ENCODE measurements at places on chromosomes 6 and 20.

GRCh38 chr6:138032571-138032970 is 74.6 kb downstream of the PERP start:
- no peak for DNase-seq

- no peak for DNase-seq
Measured at GRCh38 chr6:157235600-157236039, 87.7 kb downstream of the TMEM242 start.

GRCh38 chr6:115898246-115898645 is 162.4 kb downstream of the FRK start:
- no peak for DNase-seq

DNA sequence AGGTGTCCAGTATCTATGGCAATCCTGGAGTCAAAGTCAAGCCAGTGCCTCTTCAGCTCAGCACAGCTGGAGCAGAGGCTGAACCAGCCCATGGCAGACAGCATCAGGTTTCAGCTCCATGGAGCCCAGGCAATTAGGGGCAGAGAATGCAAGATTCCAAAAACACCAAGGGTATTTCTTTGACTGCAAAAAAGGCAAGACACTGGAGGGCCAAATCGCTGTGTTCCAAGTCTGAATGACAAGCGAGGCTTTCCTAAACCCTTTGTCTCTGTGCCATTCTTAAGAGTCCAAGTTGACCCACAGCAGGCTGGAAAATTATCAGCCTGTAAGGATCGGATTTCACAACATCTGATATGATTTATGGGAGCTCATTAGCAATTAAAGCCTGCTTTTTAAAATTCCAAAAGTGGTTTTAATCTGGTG is 49.7 kb upstream of the TGM3 start:
- DNase-seq, result no peak

DNA sequence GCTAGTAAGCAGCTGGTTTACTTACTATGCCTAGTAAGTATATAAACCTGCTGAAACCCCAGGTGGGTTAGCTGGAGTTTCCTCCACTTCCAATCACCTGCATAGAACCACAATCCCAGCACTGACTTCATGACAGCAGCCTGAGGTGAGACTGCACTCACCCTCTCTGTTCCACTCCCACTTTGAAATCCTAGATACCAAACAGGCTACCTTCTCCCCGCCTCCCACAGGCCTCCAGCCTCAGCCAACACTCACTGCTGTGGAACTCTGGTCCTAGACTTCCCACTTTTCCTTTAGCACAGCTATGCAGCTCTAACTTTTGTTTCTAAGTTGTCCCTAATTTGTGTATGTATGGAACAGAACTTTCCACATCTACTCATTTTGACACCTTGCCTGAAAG is 149.7 kb upstream of the ARID1B start:
- DNase-seq, result no peak

DNA sequence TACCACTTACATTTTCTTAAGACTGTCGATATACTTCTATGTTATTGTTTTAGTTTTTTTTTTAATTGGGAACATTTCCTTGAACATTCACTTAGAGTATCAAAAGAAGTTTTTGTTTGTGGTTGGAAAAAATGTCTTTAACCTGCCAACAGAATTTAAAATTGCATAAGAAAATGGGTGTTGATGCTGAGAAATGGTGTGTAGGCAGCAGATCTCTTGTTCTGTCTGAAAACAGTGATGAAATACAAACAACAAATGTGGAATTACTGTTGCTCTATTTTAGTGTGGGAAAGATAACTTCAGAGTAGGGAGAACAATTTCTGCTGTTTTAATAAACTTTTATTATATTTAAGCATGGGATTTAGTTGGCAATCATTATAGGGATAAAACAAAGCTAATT is 293.5 kb downstream of the CDKAL1 start:
- no peak for DNase-seq

DNA sequence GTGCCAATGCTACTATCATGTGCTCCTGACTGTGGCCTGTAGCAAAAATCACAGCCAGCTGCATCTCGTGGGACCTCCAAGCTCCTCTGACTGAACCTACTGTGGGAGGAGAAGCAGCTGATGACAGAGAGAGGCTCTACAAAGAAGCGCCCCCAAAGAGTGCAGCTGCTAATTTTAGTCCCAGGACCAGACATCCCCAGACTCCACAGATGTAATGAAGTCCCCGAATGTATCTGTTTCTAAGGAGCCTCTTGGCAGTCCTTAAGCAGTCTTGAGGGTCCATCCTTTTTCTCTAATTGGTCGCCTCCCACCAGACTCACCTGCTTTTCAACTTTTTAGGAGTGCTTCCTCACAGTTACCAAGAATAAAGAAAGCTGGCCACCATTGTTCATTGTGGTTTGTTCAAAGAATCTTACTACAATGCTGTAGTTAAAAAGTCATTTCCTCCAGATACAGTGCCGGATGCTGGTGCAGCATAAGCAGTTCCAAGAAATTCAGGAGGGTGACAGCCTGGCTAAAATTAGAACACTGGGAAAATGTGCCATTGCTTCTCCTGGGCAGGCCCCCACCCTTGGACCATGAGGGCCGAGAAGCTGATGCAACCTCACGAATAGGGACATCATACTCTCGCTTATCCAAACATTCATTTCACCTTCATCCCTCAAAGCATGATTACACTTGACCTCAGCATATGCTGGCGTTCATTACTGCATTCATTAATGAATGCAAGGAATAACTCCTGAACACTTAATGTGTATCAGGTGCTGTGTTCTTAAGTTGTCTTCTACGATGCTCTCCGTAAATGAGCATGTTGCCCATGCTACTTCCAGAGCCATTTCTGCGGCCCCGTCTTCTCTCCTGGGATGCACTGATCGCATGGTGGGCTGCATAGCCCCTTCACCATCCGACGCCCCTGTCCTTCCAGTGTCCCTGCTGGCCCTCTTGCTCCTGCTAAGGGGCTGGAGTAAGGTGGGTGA is 66.4 kb downstream of the LY86 start:
- DNase-seq, result no peak

- DNase-seq, result no peak
Measured at GRCh38 chr6:73694711-73695411, 1.1 kb upstream of the CD109 start.

DNA sequence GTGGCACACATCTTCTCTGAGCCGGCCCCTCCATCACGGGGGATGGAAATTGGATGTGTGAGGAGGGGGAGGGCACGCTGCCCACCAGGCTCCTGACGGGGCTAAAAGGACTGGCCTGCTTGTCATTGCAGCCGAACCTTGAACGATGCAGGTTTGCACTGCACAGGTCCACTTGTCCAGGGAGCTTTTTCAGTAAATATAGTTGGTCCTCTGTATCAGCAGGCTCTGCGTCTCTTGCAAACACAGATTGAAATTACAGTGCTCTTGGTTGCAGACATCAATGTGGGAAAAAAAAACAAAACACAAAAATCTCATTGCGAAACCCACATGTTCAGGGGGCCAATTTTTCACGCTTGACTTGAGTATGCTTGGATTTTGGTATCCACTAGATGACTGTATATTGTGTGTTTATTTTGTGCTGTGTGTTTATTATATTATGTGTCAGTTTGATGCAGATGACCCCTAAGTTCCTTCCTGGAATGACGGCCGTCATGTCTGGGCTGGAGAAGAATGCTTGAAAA is 29.2 kb downstream of the ERMARD start:
- no peak for DNase-seq

- no peak for DNase-seq
Measured at GRCh38 chr6:146560607-146561006, 17.0 kb downstream of the RAB32 start.

DNA sequence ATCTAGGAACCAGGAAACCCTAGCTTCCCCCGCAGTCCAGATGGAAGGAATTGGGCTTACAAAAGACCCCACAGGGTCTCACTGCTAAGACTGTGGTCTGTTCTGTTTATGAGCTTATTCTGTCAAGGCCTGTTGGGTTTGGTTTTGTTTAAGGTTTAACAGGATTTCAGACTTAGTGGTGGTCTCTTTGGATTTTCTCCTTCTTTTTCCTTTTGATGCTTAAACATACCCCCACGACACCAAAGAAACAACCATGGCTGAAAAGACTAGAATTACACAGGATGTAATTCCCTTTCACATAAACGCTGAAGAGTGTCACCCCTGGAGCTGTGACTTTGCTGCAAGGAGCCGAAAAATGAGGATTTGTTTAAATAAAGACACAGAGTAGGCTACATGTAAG is 408.6 kb downstream of the PREX1 start:
- no peak for DNase-seq

DNA sequence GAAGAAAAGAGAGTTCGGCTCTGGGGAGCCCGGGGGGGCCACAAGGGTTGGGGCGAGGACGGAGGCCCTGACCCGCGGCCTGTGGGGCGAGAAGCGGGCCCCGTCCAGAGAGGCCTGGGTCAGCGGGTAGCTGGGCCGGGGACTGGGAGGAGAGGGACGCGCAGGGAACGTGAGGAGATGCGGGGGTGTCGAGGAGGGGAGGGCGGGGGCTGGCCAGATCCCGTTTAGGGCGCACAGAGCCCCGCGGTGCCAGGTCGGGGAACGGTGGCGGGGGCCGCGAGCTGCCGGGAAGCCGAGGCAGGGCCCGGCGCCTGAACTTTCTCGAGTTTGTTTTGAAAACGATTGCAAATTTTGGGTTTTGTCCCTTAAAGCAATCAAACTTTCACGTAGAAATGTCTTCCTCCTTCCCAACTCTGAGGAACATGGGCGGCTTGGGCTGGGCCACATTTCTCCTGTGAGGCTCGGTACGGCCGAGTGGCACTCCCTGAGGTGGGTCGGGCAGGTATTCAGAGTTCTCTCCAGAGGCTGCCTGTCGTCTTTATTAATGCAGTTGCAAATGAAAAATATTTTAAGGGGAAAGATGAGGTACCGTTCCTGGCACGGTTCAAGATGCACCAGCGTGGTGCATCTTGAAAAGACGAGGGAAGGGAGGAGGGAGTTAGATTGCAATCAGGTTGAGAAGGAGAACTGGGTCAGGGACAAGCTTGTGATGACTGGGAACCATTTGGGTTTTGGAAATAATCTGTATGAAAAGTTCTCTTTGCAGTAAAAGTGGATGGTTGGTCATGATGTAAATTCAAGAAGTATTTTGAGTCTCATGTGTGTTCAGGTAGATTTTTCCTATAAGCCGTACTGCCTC is 972 bp downstream of the RNF8 start:
- peak; percentile 13 for DNase-seq

GRCh38 chr6:157211603-157212455 is 111.5 kb downstream of the TMEM242 start:
- no peak for DNase-seq

DNA sequence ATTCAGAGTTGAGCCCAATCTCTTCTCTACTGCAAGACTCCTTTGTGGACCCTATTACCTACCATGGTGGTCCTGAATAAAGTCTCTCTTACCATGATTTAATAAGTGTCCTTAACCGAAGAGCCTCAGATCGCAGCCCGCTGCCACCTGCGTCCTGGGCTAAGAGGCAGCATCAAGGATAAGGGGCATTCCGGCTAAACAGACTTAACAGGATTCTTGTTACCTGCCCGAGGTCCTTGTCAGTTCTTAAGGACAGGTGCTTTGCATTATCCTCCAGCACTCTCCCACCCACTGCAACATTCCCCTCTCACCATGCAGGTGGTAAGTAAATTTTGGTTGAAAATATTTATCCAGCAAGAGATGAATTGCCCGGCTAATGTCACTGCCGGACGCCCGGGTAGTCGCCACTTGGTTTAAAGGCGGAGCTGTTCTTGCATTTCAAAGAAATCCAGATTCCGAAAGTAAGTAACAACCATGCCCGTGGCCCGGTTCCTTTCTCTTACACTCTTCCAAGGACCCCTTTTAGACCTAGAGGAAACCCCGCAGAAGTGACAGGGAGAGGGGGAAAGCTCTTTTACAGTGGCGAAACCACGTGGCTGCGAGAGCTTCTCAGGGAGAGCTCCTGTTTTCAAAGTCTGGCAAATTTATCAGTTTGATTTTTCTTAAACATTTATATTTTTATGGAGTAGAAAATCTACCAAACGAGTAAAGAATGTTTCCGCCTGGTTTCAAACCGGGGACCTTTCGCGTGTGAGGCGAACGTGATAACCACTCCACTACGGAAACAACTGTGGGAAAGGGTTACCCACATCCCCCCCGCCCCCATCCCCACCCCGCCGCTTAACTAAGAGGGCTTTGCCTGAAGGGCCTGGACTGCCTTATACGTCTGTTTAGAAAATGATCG is 41.9 kb upstream of the PRSS16 start:
- no peak for DNase-seq

GRCh38 chr6:162525181-162525580 is 202.4 kb downstream of the PRKN start:
- no peak for DNase-seq

DNA sequence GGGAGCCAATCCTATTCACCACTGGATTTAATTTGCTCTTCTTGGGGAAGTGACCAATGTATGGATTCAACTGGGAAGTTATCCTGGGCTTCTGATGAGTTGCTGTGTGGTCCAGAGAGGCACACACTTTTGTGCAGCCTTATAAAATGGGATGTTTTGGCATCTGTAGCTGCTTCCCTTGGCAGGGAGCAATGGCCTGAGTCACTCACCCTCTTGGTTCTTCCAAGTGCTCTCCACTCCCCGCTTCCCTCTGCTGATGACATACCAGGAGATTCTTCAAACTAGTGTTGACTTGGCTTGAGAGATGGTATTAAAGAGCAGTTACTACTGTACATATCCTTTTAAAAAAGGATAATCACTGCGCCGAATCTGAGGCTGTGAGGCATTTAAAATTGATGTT is 105.8 kb downstream of the JARID2 start:
- no peak for DNase-seq

DNA sequence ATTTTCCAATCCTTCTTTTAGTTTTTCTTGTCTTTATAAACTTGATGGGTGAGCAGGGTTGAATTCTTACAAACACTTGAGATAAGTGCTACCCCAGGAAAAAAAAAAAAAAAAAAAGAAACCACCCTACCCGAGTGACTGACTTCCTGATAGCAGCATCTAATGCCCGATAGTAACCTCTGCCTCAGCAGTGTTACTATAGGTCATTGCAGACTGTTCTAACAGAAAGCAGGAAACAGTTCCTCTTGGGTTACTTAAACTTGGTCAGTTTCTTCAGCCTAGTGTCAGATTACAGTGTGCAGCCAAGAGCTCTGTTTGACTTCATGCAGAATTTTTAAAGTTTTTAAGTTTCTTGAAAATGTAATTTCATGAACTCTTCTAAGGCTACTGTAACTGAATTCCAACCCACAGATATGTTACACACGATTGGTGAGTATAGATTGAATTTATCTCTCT is 2.1 kb downstream of the MYLIP start:
- DNase-seq, result no peak

GRCh38 chr6:19501737-19502245 is 335.4 kb upstream of the ID4 start:
- DNase-seq, result no peak

GRCh38 chr6:42140756-42141602 is 1.4 kb downstream of the C6orf132 start:
- DNase-seq, result no peak

DNA sequence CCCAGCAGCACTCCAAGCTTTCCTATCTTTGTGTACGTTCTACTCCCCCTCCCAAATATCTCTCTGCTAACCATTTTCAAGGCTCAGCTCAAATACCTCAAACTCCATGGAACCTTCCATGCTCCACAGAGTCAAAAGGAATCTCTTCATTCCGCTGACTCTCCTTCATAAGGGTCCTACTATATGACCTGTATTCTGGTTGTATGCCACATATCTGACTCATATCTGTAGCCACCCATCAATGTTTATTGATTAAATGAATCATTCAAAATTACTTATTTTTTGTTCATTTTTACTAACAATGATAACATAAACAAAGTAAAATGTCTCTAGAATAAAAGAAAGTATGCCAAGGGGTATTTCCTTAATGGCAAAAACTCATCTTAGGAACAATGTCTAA is 123.2 kb downstream of the ARHGAP18 start:
- DNase-seq, result no peak

Data from Caco-2 (cell line).